Esophagus squamous epithelium (tissue), 5 donors: ENCODE measurements at places on chromosomes 6 and 20. TPM values are rescaled to one million over a fixed set of nuclear protein-coding genes. Genes with fewer than 3 reads are reported as not detected.

TSHZ2 gene
- total RNA-seq, result 14.1 TPM

KIF25 gene
- total RNA-seq, result not detected

PRRT1 gene
- total RNA-seq, result 0.57 TPM

CCN6 gene
- total RNA-seq, result 0.38 TPM

VARS1 gene
- total RNA-seq, result 72.3 TPM

- DNase-seq, result no peak
Observed at GRCh38 chr6:1724616-1725015, 114.9 kb downstream of the FOXC1 start.

DNA sequence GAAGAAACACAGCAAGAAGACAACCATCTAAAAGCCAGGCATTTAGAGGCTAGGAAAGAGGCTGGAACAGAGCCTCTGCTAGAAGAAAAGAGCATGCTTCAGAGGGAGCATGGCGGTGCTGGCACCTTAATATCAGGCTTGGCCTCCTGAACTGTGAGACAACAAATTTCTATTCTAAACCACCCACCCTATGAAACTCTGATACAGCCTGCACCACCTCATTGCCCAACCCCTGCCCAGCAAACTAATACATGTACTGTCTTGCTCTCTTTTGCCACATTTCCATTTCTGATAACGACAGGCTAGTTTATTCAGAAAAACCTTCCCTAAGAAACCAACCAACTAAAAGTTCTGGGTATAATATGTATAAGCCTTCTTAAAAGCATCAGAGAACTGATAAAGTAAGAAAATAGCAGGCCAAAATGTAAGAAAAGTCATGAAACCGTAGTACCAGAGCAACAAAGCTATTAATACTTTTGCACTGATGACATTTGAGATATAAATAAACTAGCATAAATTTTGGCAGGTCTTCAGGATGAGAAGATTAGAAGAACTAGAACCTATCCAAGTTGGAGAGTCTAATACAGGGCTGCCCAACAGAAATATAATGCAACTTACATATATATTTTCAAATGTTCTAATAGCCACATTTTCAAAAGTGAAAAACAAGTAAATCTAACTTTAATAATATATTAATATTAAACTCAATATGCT is 184.7 kb upstream of the HSF2 start:
- DNase-seq, result no peak

- DNase-seq, result no peak
Observed at GRCh38 chr6:154012852-154013251, 26.2 kb upstream of the OPRM1 start.

DNA sequence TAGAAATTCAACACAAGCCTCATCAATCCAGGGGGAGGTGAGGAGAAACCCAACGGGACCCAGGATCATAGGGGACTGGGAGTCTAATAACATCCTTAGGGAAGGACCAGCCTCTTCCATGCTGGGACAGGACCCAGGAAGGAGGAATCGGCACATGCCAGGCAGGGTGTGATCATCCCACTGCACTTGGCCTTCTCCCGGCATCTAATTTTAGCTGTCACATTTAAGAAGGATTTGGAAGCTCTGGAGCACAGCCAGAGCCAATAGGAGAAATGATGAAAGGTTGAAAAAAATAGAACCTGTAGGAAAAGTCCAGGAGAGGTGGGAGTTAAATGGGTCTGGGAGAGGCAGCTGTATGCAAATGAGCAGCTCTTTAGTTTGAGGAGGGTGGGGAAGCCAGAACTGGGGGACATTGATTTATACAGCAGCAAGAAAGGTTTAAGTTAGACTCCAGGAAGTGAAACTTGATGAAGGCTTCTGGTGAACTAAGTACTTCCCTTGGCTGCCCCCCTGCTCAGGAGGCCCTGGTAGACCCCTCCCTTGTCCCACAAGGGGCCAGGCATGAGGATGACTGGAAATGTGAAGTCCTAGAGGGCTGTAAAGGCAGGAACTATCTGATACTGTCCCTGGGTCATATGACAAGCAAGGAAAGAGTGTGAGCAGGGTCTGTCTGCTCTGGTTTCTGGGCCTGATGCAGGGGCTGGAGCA is 260.3 kb downstream of the LRFN2 start:
- DNase-seq, result no peak

DNA sequence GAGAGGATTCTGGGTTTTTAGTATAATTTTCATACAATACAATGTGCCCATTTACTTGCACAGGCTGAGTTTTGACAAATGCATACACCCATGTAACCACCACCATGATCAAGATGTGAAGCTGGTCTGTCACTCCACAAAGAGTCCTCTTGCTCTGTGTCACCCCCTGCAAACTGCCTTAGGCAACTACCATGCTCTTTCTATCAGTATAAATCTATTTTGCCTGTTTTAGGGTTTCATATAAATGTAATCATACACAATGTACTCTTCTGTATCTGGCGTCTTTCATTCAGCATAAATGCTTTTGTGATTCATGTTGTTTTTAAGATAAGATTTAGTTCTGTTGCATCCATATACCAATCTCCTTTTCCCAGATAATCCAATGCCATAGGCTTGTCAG is 181.9 kb upstream of the KCNG1 start:
- DNase-seq, result no peak

DNA sequence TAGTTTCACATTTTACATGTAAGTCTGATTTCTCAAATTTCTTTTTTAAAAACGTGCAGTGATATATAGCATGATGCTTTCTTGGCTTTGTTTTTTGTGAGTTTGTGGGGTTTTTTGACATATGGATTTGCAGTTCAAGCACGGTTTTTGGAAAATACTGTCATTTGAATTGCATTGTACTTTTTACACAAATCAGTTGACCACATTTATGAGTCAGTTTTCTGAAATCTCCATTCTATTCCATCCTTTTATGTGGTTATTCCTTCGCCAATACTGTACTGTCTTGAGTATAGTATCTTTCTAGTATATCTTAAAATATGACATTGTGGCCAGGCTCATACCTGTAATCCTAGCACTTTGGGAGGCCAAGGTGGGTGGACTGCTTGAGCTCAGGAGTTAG is 890.0 kb upstream of the CITED2 start:
- DNase-seq, result no peak
